Left lobe of liver (tissue), 2 donors: ENCODE measurements at places on chromosomes 5 and 9.

DNA sequence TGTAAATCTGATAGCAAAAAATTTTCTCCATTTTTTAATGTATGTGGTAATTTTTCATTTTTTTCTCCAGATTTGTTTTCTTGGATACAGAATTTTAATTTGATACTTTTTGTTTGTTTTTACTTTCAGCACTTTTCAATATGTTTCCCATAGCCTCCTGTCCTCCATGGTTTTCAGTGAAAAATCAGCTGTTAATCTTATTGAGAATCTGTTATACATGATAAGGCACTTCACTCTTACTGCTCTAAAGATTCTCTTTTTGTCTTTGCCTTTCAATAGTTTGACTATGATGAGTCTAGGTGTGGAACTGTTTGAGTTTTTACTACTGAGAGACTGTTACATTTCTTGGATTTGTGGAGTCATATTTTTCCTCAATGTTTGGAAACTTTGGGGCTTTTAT, 455.7 kb upstream of the NUDT12 start:
- DNase-seq, result no peak

DNA sequence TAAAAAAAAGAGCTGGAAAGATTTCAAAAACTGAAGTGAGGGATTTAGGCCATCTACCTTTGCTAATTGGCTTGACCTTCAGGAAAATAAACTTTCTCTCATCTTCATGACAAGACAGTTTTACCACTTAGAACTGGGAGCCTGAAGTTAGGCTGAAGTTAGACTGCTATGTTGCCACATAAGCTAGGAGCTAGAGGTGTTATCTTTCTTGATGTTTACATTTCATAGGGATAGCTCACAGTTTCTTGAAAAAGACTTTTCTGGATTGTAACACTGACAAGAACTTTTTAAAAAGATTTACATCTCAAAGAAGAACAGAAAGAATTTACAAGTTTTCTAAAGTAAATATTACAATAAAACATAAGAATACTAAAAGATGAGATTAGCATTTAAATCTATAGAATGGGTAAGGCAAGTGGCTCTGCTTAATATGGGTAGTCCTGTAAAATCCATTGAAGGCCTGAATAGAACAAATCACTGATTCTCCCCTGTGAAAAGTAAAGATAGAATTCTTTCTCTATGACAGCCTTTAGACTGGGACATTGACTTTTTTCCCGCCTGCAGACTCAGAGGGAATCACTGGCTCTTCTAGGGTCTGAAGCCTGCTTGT, 1665.4 kb upstream of the CDH9 start:
- DNase-seq, result no peak

- DNase-seq, result no peak
Measured at GRCh38 chr5:146725025-146725424, 153.5 kb downstream of the PPP2R2B start.

DNA sequence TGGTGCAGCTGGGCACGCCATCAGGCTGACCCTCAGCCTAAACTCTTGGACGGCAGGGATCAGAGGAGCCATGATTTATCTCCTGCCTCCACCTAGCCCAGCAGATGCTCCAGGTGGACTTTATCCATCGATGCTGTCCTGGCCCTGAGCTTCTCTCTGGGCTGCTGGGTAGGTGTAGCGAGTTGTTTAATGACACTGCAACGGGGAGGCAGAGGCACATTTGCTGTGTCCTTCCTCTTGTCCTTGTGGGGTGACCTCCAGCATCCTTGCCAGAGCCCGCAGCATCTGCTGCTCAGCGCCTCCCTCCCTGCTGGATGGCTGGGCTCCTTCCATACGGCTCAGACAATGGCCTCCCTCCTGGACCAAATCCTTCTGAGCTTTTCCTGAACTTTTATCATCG, 103.1 kb upstream of the IRX4 start:
- DNase-seq, result no peak

GRCh38 chr5:110957934-110958333, 113.6 kb upstream of the TSLP start:
- DNase-seq, result no peak

DNA sequence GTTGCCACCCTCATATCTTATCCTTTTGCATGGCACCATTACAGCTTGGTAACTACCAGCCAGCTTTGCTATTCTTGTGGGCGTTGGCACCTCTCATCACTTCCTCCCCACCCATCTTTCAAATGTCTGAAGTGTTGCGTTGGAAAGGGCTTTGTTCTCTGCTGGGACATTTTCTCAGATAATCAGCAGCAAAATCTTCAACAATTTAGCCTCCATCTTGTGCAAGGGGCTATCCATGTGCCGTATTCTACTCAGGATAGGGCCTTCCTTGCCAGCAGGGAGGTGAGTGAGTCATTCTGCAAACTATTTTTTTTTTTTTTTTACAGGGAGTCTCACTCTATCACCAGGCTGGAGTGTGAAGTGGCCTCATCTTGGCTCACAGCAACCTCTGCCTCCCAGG, 62.1 kb upstream of the NUDT12 start:
- DNase-seq, result no peak

DNA sequence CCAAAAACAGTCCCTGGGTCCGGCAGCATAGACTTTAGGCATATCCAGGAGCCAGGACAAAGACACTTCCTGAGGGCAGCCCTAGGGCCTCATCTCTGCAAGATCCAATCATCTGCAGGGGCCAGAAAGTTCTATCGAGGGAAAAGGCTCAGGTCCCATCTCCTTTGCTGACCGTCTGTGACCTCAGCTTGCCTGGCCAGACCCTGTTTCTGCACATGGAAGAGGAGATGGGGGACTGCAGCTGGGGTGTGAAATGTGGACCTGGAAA, 51.0 kb upstream of the FCN1 start:
- DNase-seq, result no peak

DNA sequence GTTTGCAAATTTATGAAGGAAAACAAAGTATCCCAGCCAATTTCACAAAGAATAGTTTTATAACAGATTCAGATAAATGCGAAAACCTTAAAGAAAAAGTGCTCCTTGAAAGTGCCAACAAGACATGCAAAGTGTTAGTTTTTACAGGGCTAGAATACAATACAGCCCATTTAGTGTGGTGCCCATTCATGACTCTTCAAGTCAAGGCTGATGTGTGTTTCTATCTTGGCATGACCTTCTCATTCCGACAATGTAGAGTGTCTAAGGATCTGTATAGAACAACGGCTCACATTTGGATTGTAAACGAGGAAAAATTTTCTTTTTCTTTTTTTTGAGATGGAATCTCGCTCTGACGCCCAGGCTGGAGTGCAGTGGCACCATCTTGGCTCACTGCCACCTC, 205.2 kb upstream of the SEMA6A start:
- DNase-seq, result no peak

GRCh38 chr9:95125652-95126051, 191.9 kb downstream of the FANCC start:
- no peak for DNase-seq

- no peak for DNase-seq
Measured at GRCh38 chr5:583645-584044, 28.5 kb upstream of the CEP72 start.

DNA sequence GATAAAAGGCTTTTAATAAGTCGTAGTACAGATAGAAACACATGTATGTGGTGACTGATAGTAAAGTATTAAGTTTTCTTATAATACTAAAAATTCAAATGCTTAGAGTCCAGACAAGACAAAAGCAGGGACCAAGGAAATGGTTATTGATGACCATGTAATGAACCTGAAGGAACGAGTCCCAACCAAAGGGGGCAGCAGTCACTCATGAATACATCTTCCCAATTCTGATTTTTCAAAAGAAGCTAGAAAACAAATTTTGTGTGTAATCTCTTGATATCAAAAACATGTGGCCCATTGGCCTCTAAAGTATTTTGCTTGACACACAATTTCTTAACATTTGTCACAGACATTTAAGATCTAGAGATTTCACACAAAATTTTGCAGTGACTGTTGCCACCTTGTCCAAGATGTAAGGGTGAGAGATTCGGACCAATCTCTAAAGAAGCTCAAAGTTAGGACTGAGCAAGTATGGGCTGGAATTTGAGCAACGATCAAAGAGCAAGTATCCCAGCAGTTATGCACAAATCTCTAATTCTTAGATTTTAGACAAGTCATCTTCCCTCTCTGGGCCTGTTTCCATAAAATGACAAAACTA, 66.8 kb downstream of the ARL15 start:
- DNase-seq, result no peak

- no peak for DNase-seq
Measured at GRCh38 chr5:180982008-180982741, 6.5 kb upstream of the BTNL3 start.

DNA sequence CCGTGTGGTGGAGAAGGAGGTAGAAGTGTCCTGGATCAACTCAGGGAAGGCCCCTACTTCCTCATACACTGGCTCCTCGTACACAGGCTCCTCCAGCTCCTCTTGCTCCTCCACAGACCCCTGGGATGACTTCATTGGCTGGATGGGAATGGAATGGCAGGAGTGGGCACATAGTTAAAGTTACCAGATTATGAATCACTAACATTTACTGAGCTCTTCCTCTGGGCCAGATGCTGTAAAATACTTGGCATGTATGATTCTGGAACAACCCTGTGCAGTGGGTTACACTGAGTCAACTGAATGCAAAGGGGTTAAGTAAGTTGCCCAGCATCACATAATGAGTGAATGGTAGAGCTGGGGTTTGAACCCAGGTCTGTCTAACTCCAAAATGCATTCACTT, 3.1 kb upstream of the FCHSD1 start:
- DNase-seq, result no peak

GRCh38 chr5:149152317-149152746, 11.0 kb downstream of the ABLIM3 start:
- peak; percentile 76 for DNase-seq

DNA sequence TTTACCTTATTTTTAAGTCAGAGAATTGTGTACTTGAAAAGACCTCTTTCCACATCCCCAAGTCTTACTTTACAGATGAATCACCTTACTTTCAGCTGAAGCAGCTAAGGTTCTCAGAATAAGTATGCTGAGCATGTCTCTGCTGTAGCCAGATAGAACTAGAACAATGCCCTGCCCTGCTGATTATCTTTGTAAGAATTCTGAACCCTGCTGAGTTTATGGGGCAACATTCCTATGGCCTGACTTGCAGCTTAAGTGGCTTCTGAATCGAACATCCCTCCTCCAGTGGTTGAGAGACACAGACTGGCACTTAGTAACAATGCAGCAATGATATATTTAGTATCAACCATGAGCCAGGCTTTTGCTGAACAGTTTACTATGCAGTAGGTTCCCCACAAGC, 592.0 kb upstream of the WWC1 start:
- no peak for DNase-seq

GRCh38 chr9:116641292-116642059, 45.6 kb upstream of the TRIM32 start:
- no peak for DNase-seq

DNA sequence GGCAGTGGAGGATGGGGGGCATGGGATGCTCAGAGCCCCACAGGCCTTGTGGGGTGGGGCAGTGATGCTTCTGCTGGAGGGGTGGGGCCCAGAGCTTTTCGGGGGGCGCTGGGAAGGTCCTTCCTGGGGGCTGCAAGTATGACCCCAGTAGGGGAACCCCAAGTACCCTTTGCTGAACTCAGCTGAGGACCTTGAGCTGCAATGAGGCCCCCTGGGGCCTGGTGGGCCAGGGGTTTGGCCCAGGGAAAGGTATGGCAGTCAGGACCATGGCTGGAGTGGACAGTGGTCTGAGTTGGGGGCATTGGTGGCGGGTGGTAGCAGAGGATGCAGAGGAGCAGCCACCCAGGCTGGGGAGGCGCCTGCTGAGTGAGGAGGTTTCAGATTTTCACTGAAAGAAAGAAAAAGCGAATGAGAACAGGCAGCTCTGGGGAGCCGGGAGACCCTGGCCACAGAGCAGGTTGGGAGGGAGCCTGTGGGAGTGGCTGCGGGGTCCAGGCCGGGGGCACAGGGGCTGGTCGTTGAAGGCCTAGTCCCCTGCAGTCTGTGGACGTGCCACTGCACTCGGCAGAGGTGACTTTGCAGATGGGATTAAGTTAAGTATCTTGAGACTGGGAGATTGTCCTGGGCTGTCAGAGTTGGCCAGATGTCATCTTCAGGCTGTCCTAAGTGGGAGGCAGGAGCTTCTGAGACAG, 19.2 kb downstream of the WNK2 start:
- no peak for DNase-seq

GRCh38 chr9:116558035-116558434, 129.1 kb upstream of the TRIM32 start:
- DNase-seq, result no peak

- no peak for DNase-seq
Measured at GRCh38 chr5:9428272-9428671, 117.6 kb downstream of the SEMA5A start.

DNA sequence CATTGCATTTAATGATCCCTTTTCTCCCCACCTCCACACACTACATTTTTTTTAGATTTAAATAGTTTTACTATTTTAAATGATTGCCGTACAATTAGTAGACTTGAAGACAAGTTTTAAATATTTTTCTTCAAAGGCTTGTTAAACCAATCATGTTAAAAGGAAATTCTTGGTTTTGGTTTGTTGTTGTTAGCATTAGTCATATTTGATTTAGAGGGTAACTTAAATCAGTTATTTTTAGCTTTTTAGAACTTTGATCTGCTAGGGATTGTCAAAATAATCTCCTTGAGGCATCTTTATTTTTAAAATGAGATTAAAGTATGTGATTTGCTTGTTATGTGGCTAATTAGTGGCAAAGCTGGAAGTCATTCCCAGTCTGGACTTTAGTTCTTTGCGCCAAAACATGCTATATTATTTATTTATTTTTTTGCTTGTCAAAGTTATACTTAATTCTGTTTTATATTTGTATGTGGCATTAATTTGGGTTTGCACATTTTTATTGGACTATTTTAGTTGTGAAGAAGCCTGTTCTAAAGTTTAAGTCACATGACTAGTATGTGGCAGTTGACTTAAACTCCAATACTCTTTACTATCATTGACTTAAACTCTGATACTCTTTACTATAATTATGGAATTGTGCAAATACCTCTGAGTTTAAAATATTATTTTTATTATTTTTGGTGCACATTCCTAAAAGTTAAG, 14.7 kb downstream of the ITGA1 start:
- DNase-seq, result no peak

DNA sequence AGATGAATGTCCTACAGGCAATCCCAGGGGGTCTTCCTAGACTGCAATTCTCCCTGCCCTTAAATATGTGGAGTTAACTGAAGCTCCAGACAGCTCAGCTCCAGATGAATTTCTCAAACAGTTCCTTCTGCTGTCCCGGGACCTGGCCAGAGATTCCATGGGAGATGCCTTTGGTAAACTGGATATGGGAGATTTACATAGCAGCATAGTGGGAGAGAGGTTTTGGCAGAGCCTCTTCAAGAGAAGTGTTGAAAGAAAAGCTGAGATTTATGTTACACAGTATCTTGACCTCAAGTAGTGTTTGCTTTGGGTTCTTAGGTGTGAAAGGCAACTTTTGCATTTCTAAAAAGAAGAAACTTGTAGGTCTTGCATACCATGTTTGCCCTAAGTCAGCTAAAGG, 364.9 kb downstream of the ARRDC3 start:
- DNase-seq, result no peak

- DNase-seq, result no peak
Measured at GRCh38 chr5:96146675-96147074, 185.0 kb upstream of the ELL2 start.

DNA sequence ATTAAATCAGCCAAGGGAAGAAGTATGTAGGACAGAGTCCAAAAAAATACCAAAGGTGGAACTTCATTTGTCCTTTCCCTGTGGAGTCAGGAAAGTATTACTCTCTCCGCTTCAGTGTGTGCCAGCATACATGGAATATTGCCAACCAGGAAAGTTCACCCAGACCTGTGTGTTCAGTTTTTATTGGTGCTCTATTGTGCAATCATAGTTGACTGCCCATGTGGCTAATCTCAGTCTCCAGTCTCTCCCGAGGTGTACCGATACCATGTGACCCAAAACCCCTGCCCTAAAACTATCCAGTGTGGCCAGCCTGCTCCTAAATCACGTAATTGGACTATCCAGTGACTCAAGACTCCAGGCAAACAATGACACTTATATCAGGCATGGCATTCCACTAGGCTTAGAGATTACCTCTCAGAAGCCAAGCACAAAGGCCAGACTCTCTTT, 38.8 kb downstream of the NFX1 start:
- peak; percentile 87 for DNase-seq
